Omental fat pad (tissue), 4 donors: ENCODE measurements at places on chromosomes 13 and 19.

DNA sequence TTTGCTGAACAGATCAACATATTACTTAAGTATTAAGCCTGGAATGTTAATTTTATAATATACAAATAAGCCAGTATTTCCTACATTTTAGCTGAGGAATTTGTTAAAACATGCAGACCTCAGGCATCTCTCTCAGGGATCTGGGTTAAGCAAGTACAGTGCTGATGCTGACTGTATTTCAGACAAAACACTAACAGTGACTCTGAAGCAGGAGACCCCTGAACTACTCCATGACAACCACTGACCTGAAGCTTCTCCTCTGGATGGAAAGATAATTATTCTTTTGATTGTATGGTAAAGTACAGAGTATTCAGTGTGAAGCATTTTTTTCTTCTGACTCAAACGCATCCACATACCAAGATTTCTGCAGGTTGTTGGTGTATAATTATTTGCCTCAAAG, 680.8 kb downstream of the LIG4 start:
- DNase-seq, result no peak

DNA sequence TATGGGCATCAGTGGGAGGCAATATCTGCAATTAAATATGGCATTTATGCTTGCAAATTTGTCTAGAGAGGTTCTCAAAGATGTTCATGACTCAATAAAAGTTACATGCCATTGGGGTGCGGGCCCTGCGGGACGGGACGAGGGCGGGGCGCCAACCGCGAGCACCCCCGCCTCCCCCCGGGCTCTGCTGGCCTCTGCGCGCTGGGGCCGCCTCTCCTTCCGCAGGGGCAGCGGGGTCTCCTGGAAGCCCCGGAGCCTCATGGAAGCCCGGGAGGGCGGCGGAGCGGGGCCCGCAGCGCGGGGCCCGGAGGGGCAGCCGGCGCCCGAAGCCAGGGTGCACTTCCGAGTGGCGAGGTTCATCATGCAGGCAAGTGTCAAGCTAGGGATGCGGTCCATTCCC, 179.2 kb downstream of the TPTE2 start:
- DNase-seq, result no peak

- DNase-seq, result no peak
Measured at GRCh38 chr19:8116437-8117293, 32.7 kb downstream of the FBN3 start.

DNA sequence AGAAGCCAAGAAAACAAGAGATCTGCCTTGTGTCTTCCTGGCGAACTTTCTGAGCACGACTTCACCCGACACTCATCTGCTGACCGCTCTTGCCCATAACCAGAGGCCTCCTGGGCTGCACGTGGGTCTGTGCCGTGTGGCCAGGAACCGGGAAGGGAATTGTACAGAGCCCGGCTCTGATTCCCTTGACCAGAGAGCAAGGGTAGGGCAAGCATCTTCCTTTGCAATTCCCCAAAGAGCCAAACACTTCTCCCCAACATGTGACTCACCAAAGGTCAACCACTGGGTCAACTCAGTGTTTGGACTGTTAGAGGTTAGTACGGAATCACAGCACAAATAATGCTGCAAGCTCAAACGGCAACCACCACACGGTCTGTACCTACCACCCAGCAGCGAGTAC, 48.9 kb downstream of the KLF2 start:
- no peak for DNase-seq

DNA sequence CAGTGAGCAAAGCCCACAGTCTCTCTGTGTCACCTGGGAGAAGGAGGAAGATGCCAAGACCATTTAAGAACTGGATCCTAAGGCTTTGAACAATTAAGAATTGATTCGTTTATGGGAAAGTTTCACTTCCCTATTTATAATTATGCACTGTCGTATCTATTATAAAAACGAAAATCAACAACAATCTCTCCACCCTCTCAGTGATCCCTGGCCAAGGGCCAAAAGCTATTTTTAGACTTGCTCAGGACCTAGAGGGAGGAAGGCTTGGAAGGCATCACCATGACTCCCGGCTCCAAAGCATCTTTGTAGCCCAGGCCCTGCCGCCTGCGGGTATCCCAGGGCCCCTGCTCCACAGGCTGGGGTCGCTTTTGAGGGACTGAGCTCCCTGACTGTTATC, 1.3 kb downstream of the RHPN2 start:
- no peak for DNase-seq

DNA sequence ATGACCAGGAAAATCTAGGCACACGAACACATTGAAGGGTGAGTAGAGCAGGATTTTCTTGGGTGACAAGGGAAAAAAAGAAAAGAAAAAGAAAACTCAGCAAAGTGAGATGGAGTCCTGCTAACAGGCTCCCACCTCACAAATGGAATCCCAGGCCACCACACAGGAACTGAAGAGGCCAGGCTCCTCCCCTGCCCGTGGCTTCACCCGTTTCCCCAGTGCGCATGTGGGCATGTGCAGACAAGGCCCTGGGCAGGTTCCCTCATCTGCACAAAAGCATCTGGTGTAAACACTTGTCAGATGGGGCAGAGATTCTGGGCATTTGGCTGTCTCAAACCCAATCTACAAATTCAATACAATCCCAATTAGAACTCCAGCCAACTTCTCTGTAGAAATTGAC, 24.5 kb downstream of the CFAP97D2 start:
- DNase-seq, result no peak

DNA sequence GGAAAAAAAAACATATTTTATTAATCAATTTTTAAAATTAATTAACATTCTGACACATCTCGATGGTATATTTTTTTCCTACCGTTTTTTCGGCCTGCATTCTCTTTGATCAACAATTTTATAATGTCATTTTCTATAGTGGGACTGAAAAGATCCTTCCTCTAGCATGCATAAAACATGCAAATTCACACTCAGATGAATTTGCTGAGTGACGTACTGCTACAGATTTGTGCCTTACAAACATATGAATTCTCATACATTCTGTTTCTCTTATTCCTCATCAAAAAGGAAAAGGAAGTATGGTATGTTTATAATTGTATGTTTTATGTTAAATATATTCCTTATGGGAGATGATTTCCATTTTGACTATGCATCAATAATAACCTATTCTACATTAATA, 458.2 kb downstream of the TSHZ3 start:
- no peak for DNase-seq

DNA sequence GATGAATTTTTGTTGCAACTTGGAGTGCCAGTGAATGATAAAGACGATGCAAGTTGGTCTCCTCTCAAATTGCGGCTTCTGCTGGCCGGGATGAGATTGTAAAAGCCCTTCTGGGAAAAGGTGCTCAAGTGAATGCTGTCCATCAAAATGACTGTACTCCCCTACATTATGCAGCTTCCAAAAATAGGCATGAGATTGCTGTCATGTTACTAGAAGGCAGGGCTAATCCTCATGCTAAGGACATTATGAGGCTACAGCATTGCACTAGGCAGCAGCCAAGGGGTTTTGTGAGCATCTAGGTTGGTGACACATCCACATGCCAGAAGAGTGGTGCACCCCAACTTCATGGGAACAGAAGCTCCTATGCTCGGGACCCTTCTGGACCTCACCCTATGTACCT, 22.2 kb upstream of the KLF5 start:
- no peak for DNase-seq

- no peak for DNase-seq
Measured at GRCh38 chr13:66926200-66926850, 303.8 kb downstream of the PCDH9 start.

GRCh38 chr13:22451327-22451741, 729.4 kb upstream of the SGCG start:
- DNase-seq, result no peak

DNA sequence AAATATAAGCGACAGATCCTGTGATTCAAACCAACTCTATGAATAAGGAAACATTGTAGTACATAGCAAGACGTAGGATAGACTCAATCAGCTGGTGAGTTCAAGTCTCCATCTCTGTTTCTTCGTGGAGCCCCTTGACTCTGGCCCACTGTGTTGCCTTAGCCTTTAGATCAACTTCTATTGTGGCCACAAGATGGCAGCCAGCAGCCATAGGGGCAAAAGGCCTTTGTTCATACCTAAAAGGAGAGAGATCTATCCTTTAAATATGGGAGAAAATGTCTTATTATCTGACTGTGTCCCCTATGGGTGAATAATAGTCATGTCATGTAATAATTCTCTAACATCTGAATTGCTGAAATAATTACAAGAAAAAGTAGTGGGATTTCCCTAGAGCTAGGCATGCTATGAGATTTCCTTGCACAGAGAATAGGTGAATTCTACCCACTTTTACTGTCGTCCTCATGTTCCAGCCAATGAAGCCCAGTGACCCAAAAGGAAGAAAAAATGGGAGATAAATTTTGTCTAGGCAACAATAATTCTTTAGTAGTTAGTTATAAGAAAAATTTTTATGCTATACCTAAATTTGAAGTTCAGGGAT, 129.4 kb downstream of the PCDH20 start:
- no peak for DNase-seq

DNA sequence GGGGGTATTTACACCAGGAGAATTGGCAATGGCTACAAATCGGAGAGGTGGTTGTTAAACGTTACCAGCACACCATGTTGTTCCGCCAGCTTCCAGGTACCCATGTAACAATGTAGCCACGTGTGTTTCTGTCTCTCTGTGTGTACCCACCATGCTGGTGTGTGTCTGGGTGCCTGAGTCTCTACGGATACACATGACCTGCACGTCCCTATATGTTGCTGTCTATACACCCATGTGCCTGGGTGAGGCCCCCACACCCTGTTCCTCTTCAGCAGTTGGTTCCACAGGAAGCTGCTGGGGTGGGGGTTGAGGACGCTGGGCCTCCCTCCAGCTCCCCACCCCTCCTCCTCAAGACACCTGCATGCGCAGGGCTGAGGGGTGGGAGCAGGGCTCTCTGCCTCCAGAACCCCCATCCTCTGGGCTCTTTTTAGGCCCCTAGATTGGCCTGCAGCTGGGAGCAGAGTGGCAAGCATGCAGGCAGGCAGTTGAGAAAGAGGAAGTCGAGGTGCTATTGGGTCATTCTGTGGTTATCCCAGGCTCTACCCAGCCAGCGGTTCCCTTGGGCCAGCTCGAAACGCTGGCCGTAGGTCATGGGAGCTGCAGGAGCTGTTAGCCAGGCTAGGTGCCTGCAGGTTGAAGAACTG, at the start of gene ARHGEF18:
ARHGEF18 (plus strand) TSS at position 351 of the 644 bp plus-strand sequence. CDS start 13,954 bp downstream, outside the sequence.
- no peak for DNase-seq

GRCh38 chr19:45450012-45450333, 17.8 kb upstream of the FOSB start:
- DNase-seq, result no peak

GRCh38 chr19:12748489-12748888, 3.1 kb upstream of the BEST2 start:
- no peak for DNase-seq

DNA sequence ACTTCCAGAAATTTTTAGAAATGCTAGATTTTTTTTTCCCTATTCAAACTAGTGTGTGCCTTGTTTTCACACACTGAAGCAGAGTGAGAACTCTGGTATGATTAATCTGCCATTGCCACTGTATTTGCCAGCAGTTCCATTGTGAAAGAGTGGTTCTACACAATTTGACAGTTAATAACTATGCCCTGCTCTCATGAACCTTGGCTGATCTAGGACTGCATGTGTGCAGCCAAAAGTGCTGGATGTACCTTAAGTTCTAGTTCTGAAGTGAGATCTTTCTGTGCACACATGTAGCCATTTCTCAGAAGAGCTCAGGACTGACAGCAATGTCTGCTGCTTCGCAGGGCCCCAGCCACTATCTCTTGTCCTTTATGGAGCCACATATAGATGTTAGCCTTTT, 328.2 kb upstream of the SPRY2 start:
- DNase-seq, result no peak

- no peak for DNase-seq
Measured at GRCh38 chr13:77800219-77800618, 102.7 kb downstream of the SLAIN1 start.

GRCh38 chr19:5957170-5957569, 20.8 kb downstream of the RANBP3 start:
- DNase-seq, result no peak

GRCh38 chr13:50644081-50644871, 199.2 kb downstream of the DLEU7 start:
- DNase-seq, result no peak

DNA sequence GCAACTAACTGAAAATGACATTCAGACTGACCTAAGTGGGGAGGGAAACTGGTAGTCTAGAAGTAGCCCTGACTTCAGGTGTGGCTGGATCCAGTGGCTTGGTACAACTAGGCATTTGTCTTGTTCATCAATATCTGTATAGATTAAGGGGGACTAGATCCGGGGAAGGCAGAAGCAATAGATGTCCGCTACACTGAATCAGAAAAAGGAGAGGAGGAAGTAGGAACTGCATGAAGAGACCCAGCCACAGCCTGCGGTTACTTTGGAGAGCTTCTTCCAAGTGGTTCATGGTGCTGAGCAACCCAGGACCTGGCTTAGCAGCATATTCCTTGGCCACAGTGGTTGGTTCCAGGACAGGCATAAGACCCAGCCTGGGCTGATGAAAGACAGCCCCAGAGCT, 9.9 kb upstream of the PRODH2 start:
- no peak for DNase-seq

GRCh38 chr13:110633776-110634175, 18.4 kb downstream of the NAXD start:
- DNase-seq, result no peak

GRCh38 chr13:23679220-23679619, 109.0 kb downstream of the TNFRSF19 start:
- no peak for DNase-seq

DNA sequence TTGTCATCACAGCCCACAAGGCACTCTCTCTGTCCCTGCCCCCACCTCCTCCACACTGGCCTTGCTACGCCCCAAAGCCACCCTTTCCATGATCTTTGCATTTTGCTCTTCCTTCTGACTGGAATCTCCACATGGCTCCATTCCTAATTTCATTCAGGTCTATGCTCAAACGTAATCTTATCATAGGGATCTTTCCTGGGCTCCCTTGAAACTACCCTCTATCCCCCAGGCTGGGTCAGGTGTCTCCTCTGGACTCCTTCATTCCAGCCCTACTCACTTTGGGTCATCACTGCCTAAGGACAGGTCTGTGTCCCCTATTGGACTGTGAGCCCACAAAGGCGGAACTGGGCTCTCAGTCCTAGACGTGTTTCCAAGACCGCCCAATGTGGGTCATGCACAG, 3.1 kb downstream of the GEMIN7 start:
- no peak for DNase-seq

DNA sequence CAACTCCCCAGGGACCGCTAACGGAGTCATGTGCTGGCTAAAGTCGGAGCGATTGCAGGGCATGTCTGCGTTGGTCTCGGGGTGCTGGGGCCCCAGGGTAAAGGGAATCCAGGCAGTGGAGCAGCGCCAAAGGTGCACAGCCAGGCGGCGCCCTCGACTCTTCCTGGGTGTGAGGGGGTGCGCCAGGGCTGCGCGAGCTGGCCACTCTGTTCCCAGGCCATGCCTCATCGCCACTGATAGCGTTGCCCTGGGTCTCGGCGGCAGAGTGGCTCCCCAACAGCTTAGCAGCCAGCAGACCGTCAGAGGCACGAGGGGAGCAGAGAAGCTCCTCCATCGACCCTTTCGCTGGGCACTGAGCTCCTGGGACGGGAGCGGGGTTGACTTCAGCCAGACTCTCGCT, 152.7 kb downstream of the B3GLCT start:
- DNase-seq, result no peak
